ENCODE measurements at places on chromosomes 5 and 9.

GRCh38 chr9:108727580-108728111, 128.1 kb downstream of the ACTL7B start:
- H3K27ac ChIP-seq: no peak overlapping the region
- no peaks in the 10 kb centered on the region for H3K36me3 ChIP-seq
- DNase-seq: peak; percentile 73
- no peaks in the 10 kb centered on the region for H3K4me1 ChIP-seq
- no peaks in the 10 kb centered on the region for H3K27me3 ChIP-seq

DNA sequence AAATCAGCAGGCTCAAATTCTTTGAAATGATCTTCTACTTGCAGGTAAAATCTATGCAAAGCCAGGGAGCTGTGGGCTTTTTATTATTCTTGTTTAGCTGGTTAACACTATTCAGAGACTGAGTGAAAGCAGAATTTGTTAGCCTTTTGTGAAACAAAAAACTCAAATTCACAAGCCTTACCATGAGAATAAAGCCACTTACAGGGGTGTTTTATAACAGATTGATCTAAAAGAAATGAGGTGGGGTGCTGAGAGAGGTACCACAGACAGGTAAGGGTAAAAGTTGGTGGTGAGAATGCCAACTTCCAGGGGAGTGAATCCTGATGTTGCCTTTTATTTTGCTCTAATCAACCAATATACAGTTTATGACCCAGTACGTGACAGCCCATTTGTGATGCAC, 1585.6 kb downstream of the EFNA5 start:
- H3K4me3 ChIP-seq: no peak overlapping the region
- no peaks in the 10 kb centered on the region for H3K36me3 ChIP-seq
- no peak overlapping the region for H3K27ac ChIP-seq
- DNase-seq: no peak

DNA sequence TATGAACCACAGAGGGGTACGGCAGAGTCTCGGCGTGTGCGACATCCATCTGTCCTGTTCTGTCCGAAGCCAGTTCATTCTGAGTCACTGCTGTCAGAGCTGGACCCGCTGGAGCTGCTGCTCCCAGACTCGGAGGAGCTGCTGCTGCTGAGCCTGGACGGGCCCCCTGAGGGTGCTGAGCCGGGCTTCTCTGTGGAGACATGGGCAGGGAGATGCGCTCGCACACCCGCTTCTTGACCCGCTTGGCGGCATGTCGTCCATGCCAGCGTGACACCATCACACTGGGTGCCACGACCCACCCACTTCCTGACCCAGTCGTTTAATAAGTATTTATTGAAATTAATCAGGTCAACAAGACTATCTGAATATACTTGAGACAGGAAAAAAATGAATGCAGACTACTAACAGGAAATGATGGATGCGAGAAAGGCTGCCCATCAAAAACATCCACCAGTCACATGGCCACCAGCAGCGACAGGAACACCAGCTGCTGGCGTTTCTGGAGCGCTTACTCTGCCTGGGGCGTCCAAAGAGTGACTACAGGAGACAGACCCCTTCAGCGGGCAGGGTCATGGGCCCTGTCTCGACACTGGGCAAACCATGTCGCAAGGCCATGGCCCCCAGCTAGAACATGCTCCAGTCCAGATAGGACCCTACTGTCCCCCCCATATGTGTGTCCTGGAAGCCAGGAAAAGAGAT, 8.4 kb downstream of the BRD3OS start:
- H3K36me3 ChIP-seq: peaks cover 45% of the 10 kb centered on the region
- H3K27me3 ChIP-seq: no peaks in the 10 kb centered on the region
- H3K4me1 ChIP-seq: no peaks in the 10 kb centered on the region
- no peak overlapping the region for H3K4me3 ChIP-seq

GRCh38 chr5:118052503-118052902, 935.8 kb downstream of the DTWD2 start:
- DNase-seq: no peak
- H3K36me3 ChIP-seq: no peaks in the 10 kb centered on the region

GRCh38 chr5:135194573-135195269, 160.7 kb upstream of the PITX1 start:
- no peak overlapping the region for H3K27ac ChIP-seq
- no peaks in the 10 kb centered on the region for H3K27me3 ChIP-seq
- H3K36me3 ChIP-seq: no peaks in the 10 kb centered on the region
- no peak overlapping the region for H3K4me3 ChIP-seq
- DNase-seq: peak; percentile 62
- peaks cover 10% of the 10 kb centered on the region for H3K4me1 ChIP-seq

DNA sequence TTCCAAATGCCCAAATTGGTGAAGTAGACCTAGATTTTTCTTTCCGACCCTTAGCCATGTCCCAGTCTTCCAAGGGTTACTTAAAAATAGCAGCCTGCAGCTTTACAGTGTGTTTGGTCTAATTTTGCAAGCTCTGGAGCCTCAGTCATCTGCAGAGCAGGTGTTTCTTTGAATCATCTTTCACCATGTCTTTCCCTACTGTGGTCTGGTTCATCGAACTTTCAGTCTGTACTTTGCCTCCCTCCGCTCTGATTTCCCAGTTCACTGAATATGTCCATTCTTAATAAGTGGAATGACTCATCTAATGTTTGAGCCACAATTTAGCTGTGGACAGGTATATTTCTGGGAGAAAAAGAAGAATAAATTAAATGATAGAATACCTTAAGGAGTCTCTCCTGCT, 1060.7 kb downstream of the EFNA5 start:
- no peaks in the 10 kb centered on the region for H3K36me3 ChIP-seq
- H3K27ac ChIP-seq: no peak overlapping the region
- no peaks in the 10 kb centered on the region for H3K27me3 ChIP-seq

DNA sequence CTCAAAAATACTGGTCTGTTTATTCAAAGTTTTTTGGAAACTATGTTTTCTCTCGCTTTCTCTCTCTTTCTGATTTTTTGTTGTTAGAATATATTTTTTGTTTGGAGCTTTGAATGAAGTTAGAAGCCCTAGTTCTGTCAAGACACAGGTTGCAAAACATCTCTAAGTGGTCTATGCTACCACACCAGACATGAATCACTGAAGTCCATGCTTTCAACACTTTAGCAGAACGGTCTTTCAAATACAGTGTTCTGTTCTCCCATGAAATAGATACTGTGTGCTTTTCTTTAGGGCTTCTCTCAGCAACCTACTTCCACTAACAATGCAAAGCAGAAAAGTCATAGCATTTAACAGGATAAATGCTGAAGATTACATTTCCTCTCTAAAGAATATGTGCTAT, 392.5 kb downstream of the TMEM167A start:
- no peak overlapping the region for H3K4me3 ChIP-seq
- H3K27me3 ChIP-seq: no peaks in the 10 kb centered on the region
- H3K4me1 ChIP-seq: no peaks in the 10 kb centered on the region
- H3K27ac ChIP-seq: no peak overlapping the region
- H3K36me3 ChIP-seq: no peaks in the 10 kb centered on the region

GRCh38 chr9:115587310-115587709, 469.4 kb upstream of the TNC start:
- no peak overlapping the region for H3K4me3 ChIP-seq
- H3K4me1 ChIP-seq: no peaks in the 10 kb centered on the region
- H3K27me3 ChIP-seq: no peaks in the 10 kb centered on the region
- no peak for DNase-seq

- H3K27ac ChIP-seq: no peak overlapping the region
- no peak for DNase-seq
- H3K4me1 ChIP-seq: no peaks in the 10 kb centered on the region
- H3K4me3 ChIP-seq: no peak overlapping the region
Observed at GRCh38 chr9:75743855-75744254, 146.6 kb upstream of the PCSK5 start.

- no peak overlapping the region for H3K27ac ChIP-seq
- no peaks in the 10 kb centered on the region for H3K4me1 ChIP-seq
- H3K27me3 ChIP-seq: no peaks in the 10 kb centered on the region
- H3K4me3 ChIP-seq: no peak overlapping the region
- H3K36me3 ChIP-seq: no peaks in the 10 kb centered on the region
- DNase-seq: no peak
Observed at GRCh38 chr5:120690621-120691407, 226.7 kb downstream of the PRR16 start.

GRCh38 chr5:137629646-137630045, 106.2 kb downstream of the KLHL3 start:
- no peaks in the 10 kb centered on the region for H3K36me3 ChIP-seq
- no peak overlapping the region for H3K27ac ChIP-seq
- H3K27me3 ChIP-seq: no peaks in the 10 kb centered on the region
- H3K4me1 ChIP-seq: no peaks in the 10 kb centered on the region

DNA sequence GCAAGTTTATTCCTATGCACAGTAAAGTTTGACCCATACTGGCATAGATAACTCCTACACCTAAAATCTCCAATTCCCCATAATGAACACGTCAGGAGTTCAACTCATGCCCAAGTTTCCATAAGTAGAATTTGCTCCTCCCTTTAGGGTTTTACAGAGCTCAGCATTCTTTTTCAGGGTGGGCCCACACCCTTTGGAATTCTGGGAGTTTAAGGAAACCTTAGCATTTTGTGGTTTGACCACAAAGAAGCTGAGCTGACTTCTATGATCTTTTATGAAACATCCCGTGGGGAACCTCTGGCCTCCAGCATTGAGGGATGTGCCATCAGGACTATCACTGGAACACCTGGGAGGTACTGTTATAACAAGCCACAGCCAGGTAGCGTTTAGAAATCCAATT, 220.6 kb upstream of the MAP3K1 start:
- no peak overlapping the region for H3K27ac ChIP-seq
- no peak overlapping the region for H3K4me3 ChIP-seq
- no peaks in the 10 kb centered on the region for H3K36me3 ChIP-seq
- no peak for DNase-seq
- H3K27me3 ChIP-seq: no peaks in the 10 kb centered on the region
- H3K4me1 ChIP-seq: no peaks in the 10 kb centered on the region

GRCh38 chr5:156934450-156935211, 28.4 kb downstream of the TIMD4 start:
- no peak for DNase-seq
- H3K27me3 ChIP-seq: no peaks in the 10 kb centered on the region
- H3K4me3 ChIP-seq: no peak overlapping the region
- no peak overlapping the region for H3K27ac ChIP-seq
- no peaks in the 10 kb centered on the region for H3K4me1 ChIP-seq
- no peaks in the 10 kb centered on the region for H3K36me3 ChIP-seq

DNA sequence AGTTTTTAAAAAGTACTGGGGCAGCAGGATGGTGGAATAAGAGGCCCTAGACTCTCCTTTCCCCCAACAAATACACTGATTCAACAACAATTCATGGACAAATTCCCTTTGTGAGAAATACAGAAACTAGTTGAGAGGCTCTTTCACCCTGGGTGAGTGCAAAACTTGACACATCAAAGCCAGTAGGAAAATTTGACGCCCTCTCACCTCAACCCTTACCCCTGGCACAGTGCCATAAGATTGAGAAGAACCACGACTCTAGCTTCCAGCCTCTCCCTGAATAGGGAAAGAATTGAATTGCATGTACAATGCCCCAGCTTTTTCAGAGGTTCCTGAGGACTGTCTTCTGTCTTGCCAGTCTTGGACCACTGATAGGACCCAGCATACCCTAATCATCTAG, 12.3 kb downstream of the KIF4B start:
- no peaks in the 10 kb centered on the region for H3K4me1 ChIP-seq
- H3K4me3 ChIP-seq: no peak overlapping the region
- H3K27ac ChIP-seq: no peak overlapping the region
- no peaks in the 10 kb centered on the region for H3K36me3 ChIP-seq
- DNase-seq: no peak
- no peaks in the 10 kb centered on the region for H3K27me3 ChIP-seq

- H3K27me3 ChIP-seq: no peaks in the 10 kb centered on the region
- H3K27ac ChIP-seq: no peak overlapping the region
- DNase-seq: no peak
- no peaks in the 10 kb centered on the region for H3K36me3 ChIP-seq
Observed at GRCh38 chr5:83453937-83454336, 17.6 kb upstream of the VCAN start.

- no peak overlapping the region for H3K27ac ChIP-seq
- H3K27me3 ChIP-seq: no peaks in the 10 kb centered on the region
- H3K4me1 ChIP-seq: peaks cover 7% of the 10 kb centered on the region
- H3K4me3 ChIP-seq: no peak overlapping the region
- peaks cover 68% of the 10 kb centered on the region for H3K36me3 ChIP-seq
Observed at GRCh38 chr9:120833325-120833724, 9.4 kb downstream of the PSMD5 start.

DNA sequence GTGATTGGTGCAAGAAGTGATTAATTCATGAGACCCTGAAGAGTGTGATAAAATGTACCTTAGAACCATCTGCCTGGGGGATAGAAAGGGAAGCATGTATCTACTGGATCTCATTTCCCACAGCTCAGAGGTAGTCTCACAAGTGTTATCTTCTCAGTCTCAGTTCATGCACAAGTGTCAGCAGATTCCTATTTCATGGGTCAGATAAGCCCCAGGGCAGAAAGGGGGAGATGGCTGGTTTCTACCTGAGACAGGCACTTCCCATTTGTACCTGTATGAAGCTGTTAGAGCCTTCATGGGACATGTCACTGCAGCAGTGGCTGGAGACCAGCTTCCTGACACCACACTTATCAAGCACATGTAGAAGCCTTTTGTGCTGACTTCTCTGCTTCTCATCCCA, 45.6 kb upstream of the SMIM15 start:
- DNase-seq: no peak
- no peak overlapping the region for H3K27ac ChIP-seq
- no peak overlapping the region for H3K4me3 ChIP-seq
- H3K36me3 ChIP-seq: no peaks in the 10 kb centered on the region

DNA sequence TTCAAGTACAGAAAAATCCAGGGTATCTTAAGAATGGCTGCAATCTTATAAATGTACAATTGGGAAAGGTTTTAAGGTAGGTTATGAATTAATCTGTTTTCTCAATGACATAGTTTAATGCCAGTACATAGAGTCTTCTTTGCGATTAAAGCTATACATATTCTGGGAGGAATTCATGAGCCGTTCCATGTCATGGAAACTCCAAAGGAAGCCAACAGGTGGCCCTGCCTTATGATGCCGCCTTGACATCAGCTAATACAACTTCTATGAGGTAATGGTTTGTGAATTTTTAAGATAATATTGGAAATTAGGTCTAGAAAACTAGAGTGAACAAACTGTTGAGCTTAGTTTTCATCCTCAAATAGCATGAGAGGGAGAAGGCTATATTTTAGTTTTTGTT, 713.4 kb downstream of the EFNA5 start:
- H3K27me3 ChIP-seq: no peaks in the 10 kb centered on the region
- no peak overlapping the region for H3K27ac ChIP-seq
- no peak overlapping the region for H3K4me3 ChIP-seq
- DNase-seq: no peak
